Fibroblast of the conjunctiva (primary cell): ENCODE measurements at places on chromosomes 3 and 15.

GRCh38 chr15:48360841-48361240, 29.6 kb downstream of the DUT start:
- no peak for DNase-seq

DNA sequence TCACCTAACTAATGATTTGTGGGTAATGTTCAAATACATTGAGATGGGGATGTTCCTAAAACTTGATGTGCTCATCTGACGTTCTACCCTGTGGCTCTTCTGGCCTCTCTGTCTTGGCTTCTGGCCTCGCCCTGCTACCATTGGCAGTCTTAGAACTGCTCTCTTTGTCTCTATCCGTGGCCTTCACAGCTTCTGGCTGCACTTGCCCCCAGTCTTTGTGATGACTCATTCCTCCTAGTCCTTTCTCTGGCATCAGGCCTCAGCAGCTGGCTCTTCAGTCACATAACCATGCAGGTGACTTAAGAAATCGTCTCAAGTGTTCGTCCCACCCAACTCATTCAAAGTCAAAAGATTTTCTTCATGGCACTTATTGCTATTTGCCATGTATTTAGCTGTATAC, 188.1 kb downstream of the BBX start:
- DNase-seq: no peak

GRCh38 chr3:50575372-50575771, 6.0 kb downstream of the HEMK1 start:
- no peak for DNase-seq

- no peak for DNase-seq
Measured at GRCh38 chr15:31275331-31276262, 51.0 kb upstream of the KLF13 start.

DNA sequence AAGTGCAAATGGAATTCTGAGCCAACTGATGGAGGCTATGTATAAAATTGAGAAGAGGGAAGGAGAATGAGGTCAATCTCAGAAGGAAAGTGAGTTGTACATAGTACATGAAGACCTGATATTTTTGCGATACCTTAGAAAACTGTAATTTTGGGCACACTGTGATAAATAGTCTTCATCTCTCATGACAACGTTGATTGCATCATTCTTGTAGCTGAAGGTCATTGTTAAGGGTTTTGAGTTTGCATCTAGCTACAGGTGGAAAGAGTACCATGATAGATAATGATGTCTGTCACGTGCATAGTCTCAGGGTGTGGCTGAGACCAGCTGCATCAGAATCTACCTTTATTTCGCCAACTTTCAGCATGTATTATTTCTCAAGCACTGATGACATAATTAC, 435.4 kb upstream of the MDFIC2 start:
- no peak for DNase-seq

GRCh38 chr3:197796087-197796486, 5.0 kb downstream of the LRCH3 start:
- DNase-seq: no peak
